Memory B cell (primary cell): ENCODE measurements at places on chromosomes 2 and 18.

DNA sequence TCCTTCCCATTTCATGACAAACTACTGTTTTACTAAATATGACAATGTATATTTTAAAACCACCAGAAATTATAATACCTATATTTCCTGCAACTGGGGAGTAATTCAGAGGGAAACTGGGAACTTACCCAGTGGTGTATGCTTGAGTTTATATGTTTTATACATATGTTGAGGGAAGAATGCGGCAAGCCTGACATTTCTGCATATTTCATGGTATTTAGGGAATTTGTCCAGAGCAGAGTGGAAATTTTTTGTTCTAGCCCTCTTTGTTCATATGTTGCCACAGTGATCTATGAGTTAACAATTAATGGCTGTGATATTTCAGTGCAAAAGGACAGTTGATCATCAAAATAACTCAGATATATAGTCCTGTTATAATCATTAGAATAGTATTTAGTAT is 230.8 kb upstream of the VWC2L start:
- DNase-seq, result no peak

- DNase-seq, result no peak
These were observed 10.9 kb upstream of the CNRIP1 start for GRCh38 chr2:68330691-68331090.

DNA sequence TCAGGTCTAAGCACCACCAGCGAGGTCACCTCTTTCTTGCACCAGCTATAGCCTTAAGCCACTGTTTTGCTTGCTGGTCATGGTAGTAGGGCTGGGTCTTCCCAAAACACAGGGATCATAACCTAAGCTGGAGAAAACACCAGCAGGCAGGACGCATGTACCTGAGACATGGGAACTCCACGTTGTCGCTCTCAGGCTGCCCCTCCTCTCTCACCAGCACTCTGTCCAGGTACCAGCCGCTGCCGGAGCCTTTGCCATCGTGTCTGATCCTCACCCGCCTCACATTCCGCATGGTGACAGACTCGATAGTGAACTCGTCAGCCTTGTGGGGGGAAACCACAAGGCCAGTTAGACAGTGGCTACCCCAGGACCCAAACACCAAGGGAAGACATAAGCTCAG is 79.5 kb downstream of the LOXHD1 start:
- no peak for DNase-seq

- DNase-seq, result no peak
These were observed 8.4 kb downstream of the SLC66A3 start for GRCh38 chr2:11163439-11164317.

DNA sequence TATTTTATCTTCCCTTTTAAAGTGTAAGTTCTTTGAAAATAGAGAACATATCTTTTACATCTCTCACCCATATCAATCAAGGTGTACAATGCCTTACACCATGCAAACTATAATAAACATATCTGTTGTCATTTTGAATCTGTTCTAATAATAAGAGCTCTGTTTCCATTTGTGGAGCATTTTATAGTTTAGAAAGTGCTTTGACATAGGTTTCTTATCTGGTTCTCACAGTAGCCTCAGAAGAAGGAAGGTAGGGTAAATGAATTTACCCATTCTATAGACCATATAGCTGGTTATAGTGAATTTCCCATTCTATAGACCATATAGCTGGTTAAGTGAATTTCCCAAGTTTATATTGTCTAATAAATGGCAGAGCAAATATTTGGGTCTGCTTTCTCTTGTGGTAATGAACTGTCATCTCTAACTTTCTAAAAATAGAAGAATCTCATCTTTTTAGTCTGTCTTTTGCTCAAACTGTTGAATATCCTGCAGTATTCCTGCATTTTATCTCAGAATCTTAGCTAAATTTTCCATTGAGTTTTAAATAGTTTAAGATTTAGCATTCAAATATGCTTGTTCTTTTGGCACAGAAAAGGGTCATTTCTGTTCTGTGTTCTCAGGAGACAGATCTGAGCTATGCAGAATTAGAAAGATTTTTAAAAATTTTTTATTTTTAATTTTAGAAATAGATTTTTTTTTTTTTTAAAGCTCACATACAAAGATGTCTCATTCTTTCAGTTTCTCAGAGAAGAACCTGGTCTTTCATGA is 80.7 kb upstream of the STON1 start:
- no peak for DNase-seq

GRCh38 chr2:135676031-135676430 is 65.6 kb upstream of the UBXN4 start:
- DNase-seq, result no peak

DNA sequence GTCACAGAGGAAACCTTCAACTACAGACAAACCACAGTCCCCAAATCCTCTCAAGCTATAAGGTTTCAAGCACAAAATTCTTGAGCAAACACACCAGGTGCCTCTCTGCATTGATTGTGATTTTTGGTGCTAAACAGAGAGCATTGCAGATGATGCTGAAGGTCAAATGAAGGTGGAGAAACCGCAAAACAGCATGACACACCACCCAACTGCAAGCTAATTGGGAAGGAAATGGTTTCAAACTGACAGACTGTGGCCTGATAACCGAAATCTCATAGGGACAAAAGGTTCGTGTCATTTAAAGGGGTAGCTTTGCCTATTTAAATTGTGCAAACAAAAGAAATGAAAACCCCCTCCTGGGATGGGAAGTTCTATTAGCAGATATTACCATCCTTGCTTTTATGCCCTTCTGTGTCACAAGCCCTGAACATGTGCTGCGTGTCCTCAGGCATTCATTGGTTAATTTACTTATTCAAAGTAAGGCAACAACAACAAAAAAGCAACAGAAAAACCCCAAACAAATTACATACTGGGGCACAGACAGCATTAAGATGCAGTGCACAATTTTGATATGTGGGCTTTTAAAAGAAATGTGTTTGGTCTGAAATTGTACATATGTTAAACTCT is 154.9 kb downstream of the AQP4 start:
- no peak for DNase-seq

DNA sequence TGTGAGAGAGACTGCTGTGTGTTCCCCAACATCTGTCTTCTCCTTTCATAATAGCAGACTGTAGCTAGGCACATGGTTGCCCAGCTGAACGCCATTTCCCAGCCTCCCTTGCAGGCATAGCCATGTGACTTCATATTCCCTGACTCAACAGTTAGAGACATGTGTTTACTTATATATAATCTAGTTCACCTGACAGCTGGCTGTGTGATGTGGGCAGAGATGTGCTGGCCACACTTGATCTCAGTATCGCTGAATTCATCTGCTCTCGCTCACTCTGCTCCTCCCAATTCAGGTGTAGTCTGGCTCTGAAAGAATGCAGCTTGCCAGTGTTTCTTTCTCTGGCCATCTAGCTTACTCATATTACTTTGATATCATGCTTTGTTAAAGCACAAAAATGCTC is 52.3 kb upstream of the SEC11C start:
- no peak for DNase-seq

DNA sequence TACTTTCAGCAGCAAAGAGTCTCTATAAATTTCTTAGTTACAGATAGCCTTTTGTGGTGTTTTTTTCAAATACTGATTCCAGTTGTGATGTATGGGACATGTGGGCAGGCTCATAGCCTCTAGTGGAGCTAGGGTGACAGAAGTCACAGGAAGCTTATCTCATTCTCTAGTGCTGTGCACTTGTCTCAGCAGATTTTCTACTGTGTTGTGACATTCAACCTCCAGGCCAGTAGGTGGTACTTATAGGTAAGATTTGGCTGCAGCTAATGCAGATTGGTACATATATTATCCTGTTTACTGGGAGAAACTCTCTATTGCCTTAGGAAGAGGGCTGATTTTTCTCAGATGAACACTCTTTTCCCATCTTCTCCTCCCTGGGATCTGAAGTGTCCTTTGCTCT is 176.2 kb downstream of the CALCRL start:
- DNase-seq, result no peak

DNA sequence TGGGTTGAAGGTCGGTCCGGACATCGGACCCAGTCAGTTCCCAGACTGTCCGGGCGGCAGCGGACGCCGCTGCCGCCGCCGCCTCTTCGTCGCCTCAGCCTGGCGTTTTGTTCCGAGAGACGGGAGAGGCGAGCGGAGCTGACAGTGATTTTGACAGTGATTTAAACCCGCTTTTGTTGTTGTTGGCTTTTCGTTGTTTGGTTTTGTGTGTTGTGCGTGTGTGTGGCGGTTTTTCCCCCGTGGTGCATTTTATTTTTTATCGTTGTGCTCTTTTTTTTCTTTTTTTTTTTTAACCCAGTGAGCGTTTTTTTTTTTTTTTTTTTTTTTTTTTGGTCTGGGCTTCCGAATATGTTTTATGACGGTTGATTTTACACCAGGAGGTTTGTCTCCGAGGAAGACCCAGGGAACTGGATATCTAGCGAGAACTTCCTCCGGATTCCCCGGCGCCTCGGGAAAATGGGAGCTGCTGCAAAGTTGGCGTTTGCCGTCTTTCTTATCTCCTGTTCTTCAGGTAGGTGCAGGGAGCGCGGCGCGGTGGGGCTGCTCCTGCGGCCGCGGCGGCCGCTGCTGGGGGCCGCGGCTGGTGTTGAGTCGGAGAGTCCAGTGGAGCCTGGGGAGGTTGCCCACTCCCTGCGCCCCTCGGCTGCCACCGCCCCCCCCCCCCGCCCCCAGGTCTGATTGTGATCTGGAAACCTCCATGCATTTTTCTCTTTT is at the start of gene ACVR2A:
Gene ACVR2A, plus strand, starts transcription at position 333 of the 714 bp plus-strand sequence. Its CDS starts 124 bp downstream, at position 457.
- peak; percentile 19 for DNase-seq

GRCh38 chr2:143177096-143177786 is 48.0 kb downstream of the ARHGAP15 start:
- DNase-seq, result peak; percentile 30

GRCh38 chr2:210189452-210190138 is 18.4 kb upstream of the KANSL1L start:
- no peak for DNase-seq

GRCh38 chr2:182705761-182706160 is 10.3 kb upstream of the DNAJC10 start:
- DNase-seq, result no peak

- DNase-seq, result no peak
These were observed 242.9 kb upstream of the ID2 start for GRCh38 chr2:8438996-8439395.

GRCh38 chr2:241563031-241563507 is 4.5 kb downstream of the BOK start:
- DNase-seq, result no peak

DNA sequence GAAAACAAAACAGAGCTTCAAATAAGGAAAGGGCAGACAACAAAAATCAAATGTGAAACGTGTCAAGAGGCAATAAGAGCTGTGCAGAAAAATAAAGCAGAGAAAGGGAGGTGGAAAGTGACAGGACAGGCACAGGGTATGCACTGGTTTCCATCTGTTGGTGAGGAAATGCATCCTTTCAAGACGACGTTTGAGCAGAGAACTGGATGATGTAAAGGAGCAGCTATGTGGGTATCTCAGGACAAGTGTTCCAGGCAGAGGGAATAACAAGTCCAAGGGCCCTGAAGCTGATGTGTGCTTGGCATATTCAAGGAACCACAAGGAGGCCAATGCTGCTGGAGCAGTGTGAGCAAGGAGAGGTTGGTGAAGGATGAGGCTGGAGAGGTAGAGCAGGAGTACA is 168.9 kb upstream of the SERPINE2 start:
- no peak for DNase-seq

- no peak for DNase-seq
These were observed 43.2 kb upstream of the CABLES1 start for GRCh38 chr18:23092121-23092520.

DNA sequence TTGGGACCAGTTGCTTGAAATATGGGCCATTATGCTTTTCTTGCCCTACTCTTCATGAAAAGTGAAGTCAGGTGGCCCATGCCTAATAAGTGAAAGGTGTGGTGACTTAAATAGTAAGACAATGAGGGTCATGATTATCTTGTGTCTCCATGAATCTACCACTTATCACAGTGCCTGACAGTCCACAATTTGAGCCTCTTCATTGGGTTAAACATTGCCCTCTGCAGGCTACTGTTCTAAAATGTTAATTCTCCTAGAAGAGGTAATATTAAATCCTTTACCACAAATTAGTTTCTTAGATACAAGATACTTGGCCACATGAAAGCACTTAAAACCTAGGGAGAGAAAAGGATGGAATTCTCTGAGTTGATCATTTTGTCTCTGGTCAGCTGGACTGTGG is 4.0 kb downstream of the EGR4 start:
- no peak for DNase-seq

DNA sequence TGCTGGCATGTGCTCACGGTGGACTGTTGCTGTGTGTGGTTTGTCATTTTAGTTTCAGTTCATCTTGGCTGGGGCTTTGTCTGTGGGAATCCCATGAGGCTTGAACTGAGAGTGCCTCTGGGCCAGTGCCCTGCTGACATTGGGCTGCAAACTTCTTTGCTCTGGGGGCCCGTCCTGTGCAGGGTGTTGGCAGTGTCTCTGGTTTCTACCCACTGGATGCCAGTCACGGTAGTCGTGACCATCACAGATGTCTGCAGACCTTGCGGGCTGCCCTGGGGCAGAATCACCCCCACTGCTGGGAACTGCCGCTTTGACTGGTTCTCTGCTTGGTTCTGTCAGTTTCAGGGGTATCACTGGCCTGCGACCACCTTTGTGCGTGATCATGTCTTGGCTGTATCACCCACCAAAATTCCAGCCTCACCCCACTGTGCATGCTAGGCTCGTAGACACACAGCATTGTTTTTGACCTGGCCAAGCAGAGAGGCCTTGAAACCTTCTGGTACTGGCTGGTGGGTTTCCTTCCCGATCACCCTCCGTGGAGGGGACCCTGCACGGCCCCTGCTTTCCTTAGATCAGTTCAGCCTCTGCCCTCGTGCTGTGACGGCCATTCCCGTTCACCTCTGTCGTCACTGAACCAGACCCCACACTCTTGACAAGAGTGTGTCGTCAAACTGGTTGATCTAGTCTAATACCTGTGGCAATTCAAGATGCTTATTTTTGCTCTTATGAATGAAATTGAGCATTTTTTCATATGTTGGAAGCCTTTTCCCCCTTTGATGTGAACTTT is 57.6 kb downstream of the KCNG2 start:
- DNase-seq, result peak; percentile 29

DNA sequence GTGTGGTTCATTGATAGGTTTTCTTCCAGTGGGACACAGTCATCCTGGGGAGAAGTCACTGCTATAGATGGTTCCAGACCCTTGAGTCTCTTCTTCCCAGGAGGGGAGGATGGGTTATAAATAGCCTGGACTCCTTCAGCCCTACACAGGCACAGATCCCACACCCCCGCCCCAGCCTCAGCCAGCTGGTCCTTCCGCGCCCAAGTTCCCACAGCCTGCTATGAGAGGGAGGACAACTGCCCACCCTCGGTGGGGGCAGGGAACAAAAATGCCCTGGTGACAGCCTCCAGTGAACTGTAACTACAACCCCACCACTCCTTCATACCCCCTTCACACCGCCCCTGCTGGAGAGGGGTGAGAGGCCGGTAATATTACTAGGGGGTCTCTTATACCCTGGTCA is 3.2 kb downstream of the ZBTB7C start:
- no peak for DNase-seq

- no peak for DNase-seq
These were observed 8.5 kb downstream of the ZNF396 start for GRCh38 chr18:35368595-35368994.

GRCh38 chr2:120580709-120581108 is 155.0 kb upstream of the GLI2 start:
- DNase-seq, result no peak

- no peak for DNase-seq
These were observed 54.3 kb downstream of the GPD2 start for GRCh38 chr2:156490466-156490840.

- DNase-seq, result no peak
These were observed 443.5 kb upstream of the SLC14A2 start for GRCh38 chr18:45171679-45172191.
